ENCODE measurements at places on chromosomes 6 and 20.

DNA sequence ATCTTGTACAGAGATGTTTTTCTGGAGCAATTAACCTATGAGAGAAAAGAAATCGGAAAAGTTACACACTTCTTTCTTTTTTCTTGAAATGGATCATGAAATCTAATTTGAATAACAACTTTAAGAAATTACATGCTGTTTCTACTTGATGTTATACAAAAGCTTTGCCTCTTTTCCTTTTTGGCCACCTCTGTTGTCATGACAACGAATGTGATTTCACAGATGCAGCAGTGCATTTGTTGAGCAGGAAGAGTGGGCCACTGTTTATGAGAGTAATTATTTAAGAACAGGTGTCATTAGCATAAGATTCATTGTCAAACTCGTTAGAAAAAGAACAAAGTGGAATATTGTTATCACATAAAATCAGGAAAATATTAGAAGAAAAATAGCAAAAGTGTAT, 148.3 kb upstream of the IMPG1 start:
- no peak for DNase-seq

- DNase-seq, result no peak
Measured at GRCh38 chr20:53752971-53753879, 159.6 kb upstream of the ZNF217 start.

- no peak for DNase-seq
Measured at GRCh38 chr6:76451926-76452709, 379.7 kb upstream of the IMPG1 start.

- DNase-seq, result no peak
Measured at GRCh38 chr6:118594877-118595276, 46.8 kb downstream of the PLN start.

GRCh38 chr6:36492092-36492491, 49.3 kb downstream of the KCTD20 start:
- no peak for DNase-seq

DNA sequence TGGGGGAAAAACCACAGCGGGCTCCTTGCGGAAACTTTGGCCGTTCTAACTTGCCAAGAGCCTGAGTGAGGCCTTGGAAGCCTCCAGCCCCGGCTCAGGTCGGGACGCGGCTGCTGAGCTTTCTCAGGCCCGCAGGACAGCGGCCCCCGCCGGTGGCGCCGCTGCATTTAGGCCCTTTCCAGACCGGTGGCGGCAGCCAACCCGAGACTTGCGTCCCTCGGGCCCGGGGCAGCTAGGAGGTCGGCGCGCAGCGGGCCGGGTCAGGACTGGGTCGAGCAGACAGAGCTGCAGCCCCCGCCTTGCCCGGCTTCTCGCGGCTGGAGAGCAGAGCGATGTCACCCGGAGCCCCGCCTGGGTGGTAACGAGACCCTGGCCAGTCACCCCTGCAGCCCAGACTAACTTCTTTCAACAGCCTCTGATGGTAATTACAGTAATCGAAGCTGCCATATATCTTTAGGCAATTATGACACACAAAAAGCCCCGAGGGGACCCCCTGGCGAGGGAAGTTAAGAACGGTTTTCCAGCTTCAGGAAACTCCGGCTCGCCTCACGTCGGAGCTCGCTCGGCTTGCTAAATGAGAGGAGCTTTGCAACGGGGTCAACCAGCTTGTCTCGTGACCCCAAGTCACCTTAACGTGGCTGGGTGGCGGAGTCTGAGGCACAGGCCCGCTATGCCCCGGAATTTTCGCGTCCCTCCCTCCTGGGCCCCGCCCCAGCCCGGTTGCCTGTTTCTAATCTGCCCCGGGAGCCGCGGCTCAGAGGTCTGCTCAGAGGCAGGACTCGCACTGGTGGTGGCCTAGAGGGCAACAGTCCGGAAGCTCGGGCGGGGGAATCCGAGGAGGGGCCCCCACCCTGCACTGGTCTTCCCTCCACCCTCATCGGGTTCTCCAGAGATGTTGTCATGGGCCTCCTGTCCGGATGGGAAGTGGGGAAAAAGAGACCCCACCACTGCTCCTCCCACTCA, 3.0 kb downstream of the NR2E1 start:
- no peak for DNase-seq

GRCh38 chr6:45630801-45631200, 253.1 kb upstream of the SUPT3H start:
- DNase-seq, result no peak

DNA sequence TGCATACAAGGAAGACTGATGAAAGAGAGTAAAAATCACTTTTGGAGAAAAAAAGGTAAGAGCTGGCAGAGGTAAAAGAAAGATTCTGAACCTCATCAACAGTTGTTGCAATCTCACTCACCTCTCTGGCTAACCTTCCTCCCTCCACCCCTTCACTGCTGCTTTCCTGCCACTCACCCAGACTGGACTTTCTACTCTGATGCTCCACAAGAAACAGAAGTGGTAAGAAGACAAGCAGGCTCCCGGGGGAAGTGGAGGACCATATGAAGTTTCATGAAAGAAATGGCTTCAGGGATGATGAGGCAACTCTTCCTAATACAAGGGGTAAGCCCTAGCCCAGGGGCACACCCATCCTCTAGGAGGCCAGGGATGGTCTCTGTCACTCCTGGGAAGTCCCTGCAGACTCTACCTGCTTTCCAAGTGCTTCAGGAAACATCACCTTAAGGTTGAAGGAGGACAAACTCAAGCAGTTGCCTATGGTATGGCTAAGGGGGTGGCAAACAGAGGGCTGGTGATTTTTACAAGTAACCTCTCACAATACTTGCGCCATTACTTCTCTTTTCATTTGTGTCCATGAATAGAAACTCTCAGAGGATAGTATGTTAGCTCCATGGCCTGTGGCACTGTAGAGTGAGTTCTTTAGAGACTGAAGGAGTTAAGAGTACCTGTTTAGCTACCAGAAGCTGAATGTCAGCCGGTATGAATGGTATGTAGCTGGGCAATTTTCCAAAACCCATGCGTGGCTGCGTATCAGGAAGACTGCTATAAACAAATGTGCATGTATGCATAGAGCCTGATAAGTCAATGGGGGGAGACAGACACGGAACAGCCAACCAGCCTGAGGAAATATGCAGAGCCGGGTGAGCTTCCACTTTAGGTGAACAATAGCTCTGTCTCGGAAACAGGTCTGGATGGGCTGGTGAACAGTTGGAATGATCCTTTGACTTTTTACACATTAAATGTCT, 112.0 kb downstream of the BACH2 start:
- DNase-seq, result no peak

DNA sequence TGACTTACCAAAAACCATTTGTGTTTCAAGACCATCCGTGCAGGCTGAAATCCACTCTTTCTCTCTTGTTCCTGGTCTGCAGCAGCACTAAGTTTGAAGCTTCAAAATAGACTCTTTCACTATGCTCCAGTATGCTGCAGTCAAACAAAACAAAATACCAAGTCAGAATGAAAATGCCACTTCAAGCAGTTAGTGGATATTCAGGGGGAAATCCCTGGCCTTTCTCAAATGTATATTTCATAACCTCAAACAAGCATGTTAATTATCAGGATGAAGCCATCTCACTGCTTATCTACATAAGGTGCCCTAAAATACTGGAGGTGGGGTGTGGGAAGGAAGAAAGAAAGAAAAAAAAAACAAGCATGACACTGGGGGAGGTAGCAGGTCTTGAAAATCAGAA, 103.5 kb downstream of the ATXN1 start:
- DNase-seq, result no peak

GRCh38 chr20:54025251-54025771, 45.1 kb downstream of the BCAS1 start:
- DNase-seq, result no peak

DNA sequence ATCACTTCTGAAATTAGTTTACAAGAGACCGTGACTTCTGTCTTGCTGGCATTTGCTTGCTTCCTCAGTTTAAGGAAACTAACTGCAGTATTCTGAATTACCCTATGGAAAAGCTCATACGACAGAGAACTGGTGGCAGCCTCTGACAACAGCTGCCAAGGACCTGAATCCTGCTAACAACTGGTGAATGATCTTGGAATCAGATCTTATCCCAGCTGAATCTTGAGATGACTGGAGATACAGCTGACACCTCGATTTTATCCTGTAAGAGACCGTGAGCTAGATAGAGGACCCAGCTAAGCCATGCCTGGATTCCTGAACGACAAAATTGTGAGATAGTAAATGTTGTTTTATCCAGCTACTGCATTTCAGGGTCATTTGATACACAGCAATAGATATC, 202.3 kb downstream of the OGFRL1 start:
- no peak for DNase-seq

GRCh38 chr20:63810730-63811490, 20.2 kb downstream of the ZBTB46 start:
- DNase-seq, result no peak

- DNase-seq, result no peak
Measured at GRCh38 chr6:3737831-3738210, 13.7 kb downstream of the PXDC1 start.

DNA sequence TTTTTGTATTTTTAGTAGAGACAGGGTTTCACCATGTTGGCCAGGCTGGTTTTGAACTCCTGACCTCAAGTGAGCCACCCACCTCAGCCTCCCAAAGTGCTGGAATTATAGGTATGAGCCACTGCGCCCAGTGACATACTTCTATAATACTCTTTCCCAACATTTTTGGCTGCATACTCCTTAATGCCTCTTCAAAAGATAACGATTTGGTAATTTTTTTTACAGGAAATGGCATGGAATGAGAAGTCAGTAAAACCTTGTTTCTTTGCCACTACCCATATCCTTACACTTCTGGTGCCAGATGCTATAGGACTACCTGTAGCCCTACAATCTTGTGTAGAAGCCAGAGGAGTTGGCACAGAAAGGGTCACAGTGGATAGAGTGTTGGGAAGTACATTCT, 41.4 kb upstream of the SGK1 start:
- DNase-seq, result no peak

DNA sequence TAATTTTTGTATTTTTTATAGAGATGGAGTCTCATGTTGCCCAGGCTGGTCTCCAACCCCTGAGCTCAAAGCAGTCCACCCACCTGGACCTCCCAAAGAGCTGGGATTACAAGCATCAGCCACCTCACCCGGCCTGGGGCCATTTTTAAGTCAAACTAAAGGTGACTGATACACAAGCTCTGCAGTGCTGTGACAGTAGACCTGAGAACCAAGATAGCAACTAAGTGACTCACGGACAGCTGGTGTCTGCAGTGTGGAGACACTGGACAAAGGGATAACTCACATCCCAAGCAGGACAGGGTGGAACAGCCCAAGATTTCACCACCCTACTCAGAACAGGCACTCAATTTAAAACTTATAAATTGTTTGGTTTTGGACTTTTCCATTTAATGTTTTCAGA, 402.5 kb downstream of the CD83 start:
- DNase-seq, result no peak

DNA sequence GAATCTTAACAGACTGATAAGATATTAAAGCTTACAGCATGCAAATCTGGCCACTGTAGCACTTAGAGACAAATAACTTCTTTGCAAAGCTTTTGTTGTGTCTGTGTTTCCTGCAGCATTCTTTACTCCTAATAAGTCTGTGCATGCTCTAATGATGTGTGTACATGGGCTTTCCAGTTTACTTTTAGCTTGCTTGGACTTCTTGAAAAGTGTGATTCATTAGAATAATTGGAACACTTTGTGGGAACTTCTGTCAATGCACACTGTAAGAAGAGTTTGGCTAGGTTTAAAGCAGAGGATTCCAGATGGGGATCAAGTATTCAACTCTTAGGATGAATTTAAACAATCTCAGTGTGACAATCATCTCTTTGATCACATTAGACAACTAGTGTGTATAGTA, 22.1 kb upstream of the TINAG start:
- DNase-seq, result no peak

Measured in cortex of kidney (tissue), 1 donor.